ENCODE measurements at places on chromosomes 12 and 14. TPM values are rescaled to one million over a fixed set of nuclear protein-coding genes. Genes with fewer than 3 reads are reported as not detected.

GRCh38 chr12:94297096-94297699 is 148.8 kb downstream of the PLXNC1 start:
- DNase-seq, result no peak

DNA sequence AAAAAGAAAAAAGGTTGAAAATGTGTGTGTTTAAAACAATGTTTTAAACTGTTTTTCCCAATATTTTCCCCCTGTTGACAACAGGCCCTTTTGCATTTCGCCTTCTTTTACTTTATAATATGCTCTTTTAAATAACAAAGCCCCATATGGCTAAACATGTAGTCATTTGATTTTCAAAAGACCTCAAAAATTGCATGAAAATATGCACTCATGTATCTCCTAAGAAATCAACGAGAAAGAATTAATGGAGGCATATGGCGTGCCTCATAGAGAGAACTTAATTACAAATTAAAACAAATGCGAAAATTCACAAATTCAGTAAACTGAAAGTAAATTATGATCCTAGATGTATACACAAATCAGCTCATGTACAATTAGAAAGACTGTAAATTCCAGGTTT is 202.6 kb upstream of the FOXN3 start:
- DNase-seq, result no peak

DNA sequence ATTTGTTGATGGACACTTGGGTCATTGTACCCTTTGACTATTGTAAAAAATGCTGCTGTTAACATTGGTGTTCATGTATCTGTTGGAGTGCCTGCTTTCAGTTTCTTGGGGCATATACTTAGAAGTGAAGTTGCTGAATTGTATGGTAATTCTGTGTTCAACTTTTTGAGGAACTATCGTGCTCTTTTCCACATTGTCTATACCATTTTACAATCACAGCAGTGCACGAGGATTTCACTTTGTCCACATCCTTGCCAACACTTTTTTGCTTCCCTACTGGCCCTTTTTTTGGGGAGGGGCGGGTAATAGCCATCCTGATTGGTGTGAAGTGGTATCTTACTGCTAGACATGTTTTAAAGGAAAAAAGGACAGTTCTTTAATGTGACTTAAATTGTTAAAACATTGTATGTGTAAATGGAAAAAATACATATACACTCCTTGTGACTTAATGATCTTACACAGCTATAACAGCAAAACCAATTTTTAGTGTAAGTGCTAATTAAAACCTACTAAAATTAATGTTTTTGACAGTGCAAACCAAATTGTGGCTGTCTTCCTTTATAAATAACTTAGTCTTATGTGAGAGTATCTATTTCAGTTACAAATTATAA is 52.7 kb downstream of the WNK1 start:
- DNase-seq, result no peak

DNA sequence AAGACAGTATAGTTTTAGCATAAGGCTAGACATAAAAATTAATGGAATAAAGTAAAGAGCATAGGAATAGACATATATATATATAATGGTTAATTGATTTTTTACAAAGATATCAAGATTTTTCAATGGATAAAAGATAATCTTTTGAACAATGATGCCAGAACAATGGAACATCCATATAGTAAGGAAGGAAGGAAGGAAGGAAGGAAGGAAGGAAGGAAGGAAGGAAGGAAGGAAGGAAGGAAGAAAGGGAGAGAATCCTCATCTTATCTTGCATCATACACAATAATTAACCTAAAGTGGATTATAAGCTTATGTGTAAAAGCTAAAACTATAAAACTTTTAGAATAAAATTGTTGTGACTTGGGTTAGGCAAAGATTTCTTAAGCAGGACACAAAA is 9.8 kb upstream of the NELL2 start:
- DNase-seq, result no peak

DNA sequence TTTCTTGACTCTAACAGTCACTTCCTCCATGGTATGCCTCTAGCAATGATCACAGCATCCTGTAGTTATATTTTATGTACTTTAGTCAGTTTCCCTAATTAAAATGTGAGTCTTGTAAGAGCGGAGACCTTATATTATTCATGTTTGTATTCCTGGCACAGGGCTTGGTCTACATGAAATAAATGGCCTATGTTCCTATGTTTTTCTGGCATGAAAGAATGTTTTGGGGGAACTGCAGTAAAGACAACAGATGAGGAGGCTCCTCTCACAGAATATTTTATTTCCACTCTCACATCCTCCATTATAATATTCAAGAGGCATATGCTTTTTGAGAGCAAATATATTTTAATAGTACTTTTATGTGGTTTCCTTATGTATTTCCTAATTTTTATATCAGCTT is 429.8 kb upstream of the PDE3A start:
- DNase-seq, result no peak

- peak; percentile 59 for DNase-seq
Observed at GRCh38 chr12:117587631-117588287, 226.3 kb upstream of the NOS1 start.

- no peak for DNase-seq
Observed at GRCh38 chr14:54535646-54536045, 25.9 kb downstream of the CGRRF1 start.

- DNase-seq, result no peak
Observed at GRCh38 chr12:128383357-128383937, 116.5 kb downstream of the TMEM132C start.

GRCh38 chr14:60327447-60328331 is 78.7 kb downstream of the PPM1A start:
- peak; percentile 65 for DNase-seq

DNA sequence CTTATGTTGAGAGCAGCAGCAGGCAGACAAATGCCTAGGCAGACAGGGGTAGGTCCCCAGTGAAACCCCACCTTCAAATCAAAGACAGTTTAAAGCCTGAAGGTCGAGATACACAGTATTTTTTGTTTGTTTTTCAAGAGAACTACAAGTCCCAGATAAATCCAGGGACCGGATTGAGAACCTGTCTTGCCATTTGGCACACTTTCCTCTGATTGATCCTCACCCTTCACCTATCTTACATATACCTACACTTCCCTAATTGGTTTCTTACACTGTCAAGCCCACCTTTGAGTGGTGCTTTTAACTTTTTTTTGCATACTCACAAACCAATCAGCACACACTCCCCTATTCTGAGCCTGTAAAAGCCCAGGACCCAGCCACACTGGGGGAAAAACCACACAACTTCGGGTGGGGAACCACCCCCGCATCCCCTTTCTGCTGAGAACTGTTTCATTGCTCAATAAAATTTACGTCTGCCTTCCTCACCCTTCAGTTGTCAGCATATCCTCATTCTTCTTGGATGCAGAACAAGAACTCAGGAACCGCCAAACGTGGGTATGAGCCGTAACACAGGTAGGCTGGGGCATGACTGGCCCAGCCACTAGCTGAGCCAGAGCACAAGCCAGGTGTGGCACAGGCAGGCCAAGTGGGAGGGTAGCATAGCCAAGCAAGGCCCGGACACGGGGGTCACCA is 11.1 kb downstream of the DICER1 start:
- DNase-seq, result no peak

DNA sequence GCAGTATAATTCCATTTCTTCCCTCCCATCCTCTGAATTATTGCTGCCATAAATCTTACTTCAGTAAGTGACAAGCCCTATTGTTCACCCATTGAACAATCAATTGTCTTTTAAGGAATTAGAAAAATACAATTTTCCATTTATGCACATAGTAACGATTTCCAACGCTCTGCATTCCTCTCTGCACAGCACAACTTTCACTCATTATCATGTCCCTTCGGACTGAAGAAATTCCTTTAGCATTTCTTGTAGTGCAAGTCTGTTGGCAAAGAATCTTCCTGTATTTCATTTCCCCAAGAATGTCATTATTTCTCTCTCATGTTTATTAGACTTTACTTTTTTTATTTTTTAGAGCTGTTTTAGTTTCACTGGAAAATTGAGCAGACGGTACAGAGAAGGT is 252.1 kb upstream of the RTL1 start:
- DNase-seq, result no peak

- peak; percentile 5 for DNase-seq
Observed at GRCh38 chr12:76588881-76589565, 29.5 kb upstream of the OSBPL8 start.

- DNase-seq, result peak; percentile 41
Observed at GRCh38 chr12:106774808-106775524, 484 bp downstream of the RIC8B start.

DNA sequence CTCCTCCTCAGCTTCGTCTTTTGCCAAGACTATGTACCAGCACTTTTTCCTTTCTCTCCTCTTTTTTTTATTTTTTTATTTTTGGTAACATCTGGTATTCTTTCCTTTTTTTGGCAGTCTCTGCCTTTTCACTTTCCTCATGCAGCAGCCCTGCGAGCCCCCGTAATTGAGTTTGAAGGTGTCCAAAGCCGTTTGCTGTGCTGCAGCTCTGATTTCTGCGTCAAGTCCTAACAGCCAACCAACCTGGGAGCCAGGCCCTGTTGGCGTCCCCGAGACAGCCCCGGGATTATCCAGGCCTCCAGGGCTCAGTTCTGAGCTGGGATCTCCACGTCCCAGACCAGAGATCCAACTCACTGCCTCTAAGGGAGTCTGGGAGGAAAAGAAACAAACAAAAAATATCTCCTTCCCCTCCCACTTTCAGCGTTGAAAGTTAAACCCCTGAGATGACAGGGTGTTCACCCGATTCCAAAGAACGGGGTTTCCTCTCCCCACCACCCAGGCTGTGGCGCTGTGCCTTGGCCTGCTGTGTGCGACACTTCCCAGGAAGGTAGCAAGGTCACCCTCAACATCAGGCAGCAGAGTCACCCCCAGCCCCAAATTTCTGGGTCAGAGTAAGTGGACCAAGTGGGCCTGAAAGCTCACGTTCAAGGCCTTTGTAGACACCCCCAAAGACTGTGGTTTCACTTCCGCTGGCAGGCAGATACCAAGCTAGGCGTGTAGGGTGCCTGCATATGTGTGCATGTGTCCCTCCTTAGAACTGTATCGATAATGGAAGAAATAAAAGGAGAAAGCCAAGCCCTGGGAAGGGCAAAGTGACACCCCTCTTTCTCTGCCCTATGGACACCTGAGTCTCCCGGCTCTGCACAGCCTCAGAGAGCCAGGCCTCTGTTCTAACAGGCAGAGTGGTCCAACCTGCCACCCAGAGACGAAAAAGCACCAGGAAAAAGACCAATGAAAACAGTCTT is 11.1 kb downstream of the BCL11B start:
- peak; percentile 81 for DNase-seq

DNA sequence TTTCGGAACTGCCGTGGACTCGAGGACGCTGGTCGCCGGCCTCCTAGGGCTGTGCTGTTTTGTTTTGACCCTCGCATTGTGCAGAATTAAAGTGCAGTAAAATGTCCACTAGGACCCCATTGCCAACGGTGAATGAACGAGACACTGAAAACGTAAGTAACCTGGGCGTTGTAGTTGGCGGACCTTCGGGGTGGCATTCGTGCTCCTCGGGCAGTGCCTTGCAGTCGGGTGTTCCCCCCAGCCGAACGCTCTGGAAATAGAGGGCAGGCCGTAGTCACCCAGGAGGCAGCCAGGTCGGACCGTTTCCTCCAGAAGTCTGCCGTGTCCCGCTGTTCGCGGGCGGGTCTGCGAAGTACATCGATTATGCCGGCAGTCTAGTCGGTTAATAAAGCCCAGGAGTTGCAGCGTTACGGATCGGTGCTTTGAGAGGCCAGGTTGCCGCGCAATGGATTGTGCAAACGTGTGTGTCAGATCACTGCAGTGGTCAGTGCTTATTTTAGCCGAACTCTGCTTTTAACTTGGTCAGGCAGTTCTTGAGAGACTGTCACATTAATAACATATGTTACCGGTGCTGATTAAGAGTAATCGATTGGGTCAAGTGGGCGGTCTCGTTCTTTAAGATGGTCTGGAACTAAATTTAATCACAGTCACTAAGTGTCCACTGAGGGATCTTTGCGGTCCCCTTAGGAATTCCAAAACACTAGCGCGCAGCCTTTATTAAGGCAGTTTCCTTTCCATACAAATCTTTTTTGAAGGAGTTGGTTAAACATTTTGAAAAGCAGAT is 906 bp downstream of the MARK3 start:
- peak; percentile 59 for DNase-seq

- DNase-seq, result no peak
Observed at GRCh38 chr12:44930972-44931600, 55.0 kb upstream of the NELL2 start.

- DNase-seq, result no peak
Observed at GRCh38 chr14:24857277-24857676, 192.7 kb downstream of the STXBP6 start.

DNA sequence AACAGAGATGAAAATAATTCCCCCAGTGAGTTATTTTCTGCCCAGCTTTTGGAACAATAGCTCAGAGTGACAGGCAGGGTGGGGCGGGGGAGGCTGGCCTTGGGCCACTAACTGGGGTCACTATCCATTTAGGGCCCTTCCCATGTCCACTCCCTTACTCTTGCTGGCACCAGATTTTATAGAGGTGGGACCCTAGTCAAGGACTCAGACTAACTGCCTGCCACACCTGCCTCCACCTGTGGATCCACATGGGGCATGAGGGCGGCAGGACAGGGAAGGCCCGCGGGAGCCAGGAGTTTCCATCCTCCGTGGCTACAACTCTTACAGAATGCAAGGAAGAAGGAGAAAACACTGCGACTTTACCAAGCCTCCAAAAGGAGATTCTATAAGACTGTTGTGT is 10.1 kb downstream of the VDR start:
- DNase-seq, result no peak

DNA sequence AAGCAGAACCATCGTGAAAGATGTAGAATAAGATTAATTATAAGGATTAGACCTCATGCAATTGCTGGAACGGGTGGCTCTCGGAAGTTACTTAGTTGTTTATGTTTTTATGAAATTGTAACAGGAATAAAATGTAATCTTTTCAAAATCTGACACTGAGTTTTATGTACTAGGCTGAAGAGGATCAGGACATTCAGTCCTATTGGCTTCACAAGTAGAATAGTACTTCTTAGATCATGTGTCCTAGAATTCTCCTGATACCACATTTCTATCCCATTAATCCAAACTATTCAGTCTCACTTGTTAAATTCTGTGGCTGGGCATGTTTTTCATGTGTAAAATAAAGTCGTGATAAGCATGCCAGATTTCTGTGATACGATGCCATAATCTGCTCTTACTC is 423.5 kb upstream of the OR4E1 start:
- DNase-seq, result no peak

DNA sequence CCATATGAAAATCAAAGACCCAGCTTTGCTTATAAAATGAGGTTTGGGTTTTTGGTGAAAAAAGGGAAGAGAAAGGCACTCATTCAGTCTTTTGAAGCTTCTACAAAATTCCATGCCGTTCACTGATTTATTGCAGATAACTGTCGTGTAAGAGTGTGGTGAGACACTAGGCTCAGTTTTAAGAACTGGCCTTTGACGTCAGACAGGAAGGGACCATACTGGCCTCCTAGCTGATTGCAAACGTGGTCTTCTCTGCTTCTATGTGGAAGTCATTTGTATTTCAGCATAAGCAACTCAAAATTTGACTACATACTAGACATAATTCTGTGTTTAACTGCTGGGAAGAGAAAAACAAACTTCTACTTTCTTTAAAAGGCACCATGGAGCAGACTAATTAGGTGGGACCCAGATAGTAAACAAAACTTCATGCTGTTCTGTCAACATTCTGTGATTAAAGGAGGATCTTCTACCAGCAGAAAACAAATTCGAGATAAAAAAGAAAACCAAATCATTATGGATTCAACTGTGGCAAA is 168.7 kb downstream of the TTC7B start:
- DNase-seq, result no peak

GRCh38 chr12:88625356-88625755 is 45.1 kb upstream of the KITLG start:
- DNase-seq, result no peak

KCTD10 gene
- 37.4 TPM for total RNA-seq

YEATS4 gene
- 60.9 TPM for total RNA-seq

PLD4 gene
- not detected for total RNA-seq

FAM186B gene
- not detected for total RNA-seq

GARIN6 gene
- not detected for total RNA-seq

MYH7 gene
- total RNA-seq, result not detected

KRT72 gene
- total RNA-seq, result 0.32 TPM

PPP1R36 gene
- total RNA-seq, result 0.29 TPM

WNT5B gene
- total RNA-seq, result not detected
